HT-29 (cell line): ENCODE measurements at places on chromosomes 5 and 9. TPM values are rescaled to one million over a fixed set of nuclear protein-coding genes. Genes with fewer than 3 reads are reported as not detected.
A peak's percentile ranks its signal among the peaks of the same experiment; 100 is the strongest.

DNA sequence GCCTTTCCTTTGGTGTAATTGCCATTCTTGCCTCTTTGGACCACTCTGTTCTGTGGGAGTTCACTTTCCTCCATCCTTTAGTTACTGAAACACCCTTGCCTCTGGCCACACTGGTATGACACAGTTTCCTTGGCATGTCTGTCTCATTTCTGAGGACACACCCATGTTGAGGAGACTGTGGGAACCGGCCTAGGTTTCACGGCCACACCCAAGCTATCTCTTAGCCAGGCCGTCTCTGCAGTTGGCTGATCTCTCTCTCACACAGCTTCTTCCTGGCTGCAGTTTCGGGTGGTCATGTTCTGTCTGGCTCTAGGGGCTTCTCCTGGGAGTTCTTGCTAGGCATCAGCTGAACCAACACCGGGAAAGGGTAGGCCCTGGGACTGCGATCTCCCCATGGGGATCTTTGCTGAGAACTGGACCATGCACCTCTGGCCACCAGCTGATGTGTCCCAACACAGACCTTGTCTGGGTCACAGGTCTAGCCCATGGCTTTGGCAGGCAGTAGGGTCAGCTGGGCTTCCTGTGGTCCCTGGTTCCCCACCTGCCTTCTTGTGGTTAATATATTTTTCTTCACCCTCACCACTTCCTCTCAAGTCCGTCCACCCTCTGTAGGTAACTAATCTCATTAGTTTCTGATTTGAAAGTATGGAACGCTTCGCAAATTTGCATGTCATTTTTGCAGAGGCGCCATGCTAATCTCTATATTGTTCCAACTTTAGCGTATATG is 24.9 kb downstream of the ARHGEF37 start:
- no peak for DNase-seq

DNA sequence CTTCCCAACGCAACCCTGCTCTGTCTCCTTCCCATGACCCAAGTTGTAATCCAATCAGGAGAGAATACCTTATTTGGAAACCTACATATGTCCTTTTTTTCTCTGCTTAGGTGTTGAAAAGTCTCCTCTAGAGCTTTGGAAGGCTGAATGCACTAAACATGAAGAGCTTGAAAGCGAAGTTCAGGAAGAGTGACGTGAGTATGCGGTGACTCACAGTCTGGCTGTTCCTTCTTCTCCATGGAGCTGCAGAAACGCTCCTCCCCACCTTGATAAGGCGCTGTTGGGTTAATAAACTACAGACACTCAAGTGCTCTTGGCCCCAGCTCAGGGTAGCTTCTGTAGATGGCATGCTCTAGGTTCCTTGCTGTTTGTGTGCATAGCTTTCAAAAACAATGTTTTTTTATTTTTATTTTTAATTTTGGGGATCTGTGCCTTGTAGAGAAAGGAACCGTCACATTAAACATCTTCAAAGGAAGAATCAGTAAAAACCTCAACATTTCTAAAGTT is 30.7 kb downstream of the RAI14 start:
- peak; percentile 98 for DNase-seq

DNA sequence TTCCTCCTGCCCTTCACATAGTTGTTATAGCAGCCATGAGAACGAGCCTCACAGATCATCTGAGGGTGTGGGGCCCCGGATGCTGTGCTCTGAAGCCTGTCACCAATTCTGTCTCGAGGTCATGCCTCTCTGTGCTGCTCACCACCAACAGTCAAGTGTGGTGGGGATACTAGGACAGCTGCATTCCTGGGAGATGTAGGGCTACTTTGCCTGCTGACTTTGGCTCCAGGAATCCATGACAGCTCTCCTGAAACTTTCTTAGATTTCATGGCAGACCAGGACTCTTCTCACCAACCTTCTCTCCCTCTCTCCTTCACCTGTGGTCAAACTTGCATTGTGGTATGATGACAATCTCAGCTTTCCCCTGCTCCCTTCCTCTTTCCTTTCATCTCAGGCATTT is 395.9 kb downstream of the PSAT1 start:
- DNase-seq: no peak

GRCh38 chr9:136760424-136760823 is 2.4 kb upstream of the LCN8 start:
- no peak for DNase-seq

DNA sequence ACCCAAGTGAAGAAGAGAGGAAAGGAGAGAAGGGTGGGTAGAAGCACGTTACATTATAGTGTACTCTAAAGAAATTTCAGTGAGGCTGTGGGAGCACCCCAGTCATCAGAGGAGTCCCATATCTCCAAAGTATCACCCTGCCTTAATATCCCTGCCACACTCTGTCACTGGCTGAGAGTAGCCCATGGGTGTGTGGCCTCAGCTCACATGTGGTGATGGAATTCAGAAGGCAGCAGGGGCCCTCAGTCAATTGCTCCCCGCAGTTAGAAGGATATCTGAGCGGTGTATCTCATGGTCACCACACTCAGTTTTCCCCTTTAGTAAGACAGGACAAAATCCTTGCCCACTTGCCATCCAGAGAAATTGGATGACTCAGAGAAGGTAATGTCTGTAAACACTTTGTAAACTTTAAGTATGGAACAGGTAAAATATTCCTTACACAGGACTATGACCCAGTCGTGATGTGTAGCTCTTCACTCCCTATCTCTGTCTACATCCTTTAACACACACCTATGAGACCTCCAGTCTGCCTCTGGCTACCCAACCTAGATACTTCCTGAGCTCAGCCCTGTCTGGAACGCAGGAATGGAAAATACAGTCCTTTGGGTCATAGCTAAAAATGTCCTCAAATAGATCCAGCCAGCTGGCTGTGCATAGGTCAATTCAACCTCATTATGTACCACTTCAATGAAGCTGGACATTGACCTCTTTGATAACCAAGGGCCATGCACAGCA is 24.3 kb upstream of the PLIN2 start:
- DNase-seq: peak; percentile 9

- no peak for DNase-seq
Measured at GRCh38 chr9:114364134-114365041, 23.4 kb downstream of the AKNA start.

GRCh38 chr9:26975728-26976707 is 19.8 kb downstream of the IFT74 start:
- DNase-seq: peak; percentile 81

DNA sequence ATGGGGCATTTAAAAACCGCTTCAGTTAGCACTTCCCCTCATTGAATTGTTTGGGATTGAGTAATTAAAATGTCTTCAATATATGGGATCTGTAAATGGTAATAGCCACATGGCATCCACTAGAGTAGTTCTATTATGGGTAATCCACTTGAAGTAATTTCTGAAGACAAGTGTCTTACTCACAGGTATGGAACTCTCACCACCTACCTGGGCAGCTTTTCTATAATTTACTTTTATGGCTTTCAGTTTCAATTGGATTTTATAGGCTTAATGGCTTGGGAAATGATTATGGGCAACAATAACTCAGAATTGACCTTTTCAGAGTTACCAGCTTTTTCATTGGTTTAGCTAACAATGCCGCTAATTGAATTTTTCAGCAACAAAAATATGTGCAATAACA is 597.9 kb downstream of the PTPRD start:
- DNase-seq: no peak

- DNase-seq: no peak
Measured at GRCh38 chr5:9789777-9790176, 159.6 kb upstream of the TAS2R1 start.

FAM221B gene
- total RNA-seq: 0.10 and 0.16 TPM in 2 replicates

SLC36A3 gene
- not detected in 2 replicates for total RNA-seq

COL5A1 gene
- 0.43 TPM in 1 of 2 replicates, not detected in the other for total RNA-seq
